ENCODE measurements at places on chromosomes 1 and 21.

DNA sequence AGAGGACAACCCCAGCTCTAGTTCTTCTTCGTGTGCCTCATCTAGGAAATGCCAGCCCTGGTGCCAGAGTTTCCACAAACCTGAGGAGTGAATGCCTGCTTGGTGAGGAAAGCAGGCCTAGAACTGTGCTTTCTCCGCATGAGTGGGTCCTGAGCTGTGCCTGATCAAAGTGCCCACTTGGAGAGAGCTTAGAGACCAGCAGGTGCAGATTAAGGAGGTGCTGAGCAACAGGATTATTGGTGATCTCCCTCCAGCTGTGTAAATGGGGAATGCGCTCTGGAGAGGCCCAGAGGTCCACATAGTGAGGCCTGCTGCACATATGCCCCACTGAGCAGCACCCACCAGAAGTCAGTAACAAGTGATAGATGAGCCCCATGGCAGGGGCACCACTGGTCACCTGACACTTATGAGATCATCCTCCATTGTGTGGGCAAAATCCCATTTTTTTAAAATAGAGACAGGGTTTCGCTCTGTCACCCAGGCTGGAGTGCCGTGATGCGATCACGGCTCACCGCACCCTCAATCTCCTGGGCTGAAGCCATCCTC lies 127.2 kb upstream of the ZC3H12A start:
- no peak for DNase-seq

GRCh38 chr1:91682882-91683597 lies 182.4 kb downstream of the CDC7 start:
- no peak for DNase-seq

GRCh38 chr1:226287587-226287986 lies 21.4 kb downstream of the LIN9 start:
- DNase-seq, result no peak

- DNase-seq, result no peak
These were observed 106.7 kb upstream of the CDC42BPA start for GRCh38 chr1:227424953-227425352.

GRCh38 chr1:200207711-200208126 lies 180.2 kb downstream of the NR5A2 start:
- DNase-seq, result no peak

DNA sequence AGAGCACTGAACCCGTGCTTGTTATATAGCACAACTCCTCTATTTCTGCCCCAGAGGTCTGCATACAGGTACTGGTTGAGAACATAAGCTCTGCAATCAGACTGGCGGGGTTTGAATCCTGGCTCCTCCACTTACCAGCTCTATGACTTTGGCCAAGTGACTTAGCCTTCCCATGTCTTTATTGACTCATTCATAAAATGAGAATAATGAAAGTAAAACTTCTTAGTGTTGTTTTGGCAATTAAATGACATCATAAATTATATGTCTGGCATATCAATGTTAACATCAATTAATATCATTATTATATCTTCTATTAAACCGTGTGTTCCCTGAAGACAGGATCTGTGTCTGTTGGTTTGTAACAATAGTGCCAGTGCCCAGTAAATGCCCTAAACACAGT lies 4.3 kb downstream of the INKA2 start:
- no peak for DNase-seq

GRCh38 chr1:221437926-221438325 lies 304.0 kb downstream of the DUSP10 start:
- no peak for DNase-seq

DNA sequence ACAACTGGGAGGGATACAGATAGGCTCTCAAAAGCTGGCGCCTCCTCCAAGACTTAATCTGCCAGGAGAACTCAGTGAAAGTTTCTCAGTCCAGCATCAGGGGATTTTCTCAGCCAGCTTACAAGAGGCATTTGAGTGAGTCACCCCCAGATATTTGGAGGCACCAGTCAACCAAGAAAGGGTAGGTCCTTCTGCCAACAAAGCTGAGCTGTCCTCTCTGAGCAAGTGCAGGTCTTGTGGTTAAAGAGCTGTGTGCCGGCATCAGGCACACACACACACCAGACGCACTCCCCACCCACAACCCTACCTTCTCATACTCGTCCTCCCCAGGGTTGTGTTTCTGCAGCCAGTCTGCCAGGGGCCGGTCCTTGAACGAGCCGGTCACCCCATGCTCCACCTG lies 27.0 kb upstream of the PPP1R15B start:
- DNase-seq, result no peak

GRCh38 chr1:149936992-149937705 lies 470 bp upstream of the MTMR11 start:
- no peak for DNase-seq

DNA sequence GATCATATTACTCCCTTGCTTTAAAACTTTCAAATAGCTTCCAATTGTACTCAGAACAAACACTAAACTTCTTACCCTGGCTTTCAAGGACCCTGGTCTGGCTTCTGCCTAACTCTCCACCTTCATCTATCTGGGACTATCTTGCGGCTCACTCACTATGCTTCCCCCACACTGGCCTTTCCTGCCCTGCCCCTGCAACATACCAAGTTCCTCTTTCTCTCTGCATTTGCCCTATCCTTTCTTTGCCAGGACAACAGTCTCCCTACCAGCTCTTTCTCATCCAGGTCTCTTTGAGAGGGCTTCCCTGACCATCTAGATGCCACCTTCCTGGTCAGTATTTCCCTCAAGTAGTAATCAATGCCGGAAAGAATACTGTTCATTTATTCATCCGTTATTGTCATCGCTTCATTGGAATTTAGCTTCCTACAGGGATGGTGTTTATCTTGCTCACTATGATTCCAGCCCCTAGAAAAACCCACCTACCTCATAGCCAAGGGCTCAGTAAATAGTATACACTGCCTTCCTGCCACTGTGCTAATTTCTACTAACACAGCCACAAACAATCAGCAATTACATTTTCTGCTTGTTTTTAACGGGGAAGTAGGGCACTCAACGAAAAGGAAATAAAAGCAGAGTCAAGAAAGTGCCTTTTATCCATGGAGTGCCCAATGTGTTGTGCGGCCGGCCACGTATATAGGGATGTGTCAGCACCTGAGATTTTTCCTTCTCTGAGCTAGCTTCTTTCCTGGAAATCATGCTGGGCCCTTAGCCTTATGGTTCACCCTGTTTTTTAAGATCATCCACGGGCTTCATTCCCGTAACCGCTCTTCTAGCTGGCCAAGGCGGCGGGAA lies 521 bp upstream of the CDC7 start:
- no peak for DNase-seq

DNA sequence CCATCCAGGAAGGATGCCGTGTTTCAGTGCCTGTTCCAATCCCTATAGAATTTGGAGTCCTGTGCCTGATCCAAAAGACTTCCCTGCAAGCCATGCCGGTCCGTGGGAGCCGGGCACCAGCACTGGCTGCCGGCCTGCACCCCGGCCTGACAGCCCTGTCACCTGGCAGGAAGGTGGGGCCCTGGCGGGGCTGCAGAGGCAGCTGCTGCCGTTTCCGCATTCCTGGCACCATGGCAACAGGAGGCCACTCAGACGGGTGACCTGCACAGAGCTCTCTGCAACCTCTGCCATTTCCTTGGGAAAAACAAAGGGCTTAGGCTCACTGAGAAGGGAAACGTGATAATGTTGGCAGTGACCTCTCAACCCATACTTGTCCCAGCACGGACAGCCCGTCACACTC lies 63.2 kb upstream of the TMEM51 start:
- DNase-seq, result no peak

GRCh38 chr1:145916745-145917144 lies 1.8 kb downstream of the PEX11B start:
- DNase-seq, result no peak

- DNase-seq, result no peak
These were observed 1.8 kb upstream of the NFIA start for GRCh38 chr1:61080413-61081143.

- no peak for DNase-seq
These were observed 305.4 kb downstream of the DISC1 start for GRCh38 chr1:231931846-231932454.

GRCh38 chr1:14759042-14759818 lies 160.7 kb downstream of the KAZN start:
- no peak for DNase-seq

DNA sequence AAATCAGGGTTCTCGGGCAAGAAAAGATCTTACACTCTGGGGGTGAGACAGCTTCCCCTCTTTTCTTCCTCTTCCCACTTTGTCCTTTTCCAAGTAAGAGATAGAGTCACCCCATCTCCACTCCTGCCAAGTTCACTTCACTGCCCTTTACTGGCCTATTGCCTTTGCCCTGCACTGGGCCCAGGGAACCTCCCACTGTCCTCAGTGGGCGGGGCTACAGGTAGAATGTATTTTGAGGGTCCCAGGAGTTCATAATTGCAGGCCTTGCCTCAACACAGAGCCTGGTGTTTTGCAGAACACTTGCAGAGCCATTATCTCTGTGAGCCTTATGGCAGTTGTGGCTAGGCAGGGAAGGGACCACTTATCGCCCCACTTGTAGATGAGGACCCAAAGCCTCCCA lies 3.3 kb downstream of the AMPD2 start:
- no peak for DNase-seq

DNA sequence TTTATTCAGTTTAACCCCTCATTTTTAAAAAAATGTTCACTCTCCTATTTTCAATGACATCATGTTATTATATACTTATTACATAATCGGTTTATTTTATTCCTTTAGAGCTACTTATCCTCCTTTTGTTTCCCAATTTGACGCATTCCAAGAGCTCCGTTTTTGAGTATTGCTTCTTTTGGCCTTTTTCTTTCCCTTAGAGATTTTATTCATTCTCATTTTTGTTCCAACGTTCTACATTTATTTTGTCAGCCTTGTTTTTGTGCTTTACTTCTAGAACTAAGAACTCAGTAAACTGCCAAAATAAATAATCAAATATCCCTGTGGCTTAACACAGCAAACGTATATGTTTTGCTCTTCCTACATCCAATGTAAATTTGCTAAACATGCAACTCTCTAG lies 769.1 kb downstream of the NCAM2 start:
- DNase-seq, result no peak

GRCh38 chr21:44907966-44908895 lies 12.5 kb downstream of the ITGB2 start:
- DNase-seq, result no peak

DNA sequence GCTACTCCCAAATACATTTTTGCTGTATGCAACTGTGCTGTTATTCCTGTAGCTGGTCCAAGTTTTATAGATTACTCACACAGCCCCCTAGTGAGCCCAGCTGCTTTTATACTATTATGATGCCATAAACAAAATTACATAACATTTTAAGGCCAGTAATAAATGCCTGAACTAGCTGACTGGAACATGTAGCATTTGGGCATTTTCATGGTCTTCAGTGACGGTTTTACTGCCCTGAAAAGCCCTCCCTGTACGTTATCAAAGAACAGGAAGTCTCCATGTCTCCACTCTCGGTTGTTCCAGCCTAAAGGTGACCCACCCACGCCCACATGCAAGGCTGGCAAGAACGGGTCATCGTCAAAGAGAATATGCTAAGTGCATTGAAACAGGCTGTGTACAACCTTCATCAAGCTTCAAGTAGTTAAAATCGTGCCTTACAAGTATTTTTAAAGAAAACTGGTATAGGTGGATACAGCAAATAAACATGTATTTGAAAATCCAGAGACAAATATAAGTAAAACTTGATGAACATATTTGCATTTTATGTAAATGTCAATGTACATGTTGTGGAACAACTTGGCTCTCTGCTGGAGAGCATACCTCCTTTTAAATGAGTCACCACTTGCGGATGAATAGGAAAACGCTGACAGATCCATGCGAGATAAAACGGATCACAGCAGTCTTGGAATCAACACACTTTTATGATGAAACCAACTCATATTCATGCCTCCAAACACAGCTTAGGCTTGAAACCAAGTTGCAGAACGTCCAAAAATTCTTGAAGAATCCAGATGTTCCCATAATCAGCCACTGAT lies 520.5 kb downstream of the SMYD3 start:
- no peak for DNase-seq

DNA sequence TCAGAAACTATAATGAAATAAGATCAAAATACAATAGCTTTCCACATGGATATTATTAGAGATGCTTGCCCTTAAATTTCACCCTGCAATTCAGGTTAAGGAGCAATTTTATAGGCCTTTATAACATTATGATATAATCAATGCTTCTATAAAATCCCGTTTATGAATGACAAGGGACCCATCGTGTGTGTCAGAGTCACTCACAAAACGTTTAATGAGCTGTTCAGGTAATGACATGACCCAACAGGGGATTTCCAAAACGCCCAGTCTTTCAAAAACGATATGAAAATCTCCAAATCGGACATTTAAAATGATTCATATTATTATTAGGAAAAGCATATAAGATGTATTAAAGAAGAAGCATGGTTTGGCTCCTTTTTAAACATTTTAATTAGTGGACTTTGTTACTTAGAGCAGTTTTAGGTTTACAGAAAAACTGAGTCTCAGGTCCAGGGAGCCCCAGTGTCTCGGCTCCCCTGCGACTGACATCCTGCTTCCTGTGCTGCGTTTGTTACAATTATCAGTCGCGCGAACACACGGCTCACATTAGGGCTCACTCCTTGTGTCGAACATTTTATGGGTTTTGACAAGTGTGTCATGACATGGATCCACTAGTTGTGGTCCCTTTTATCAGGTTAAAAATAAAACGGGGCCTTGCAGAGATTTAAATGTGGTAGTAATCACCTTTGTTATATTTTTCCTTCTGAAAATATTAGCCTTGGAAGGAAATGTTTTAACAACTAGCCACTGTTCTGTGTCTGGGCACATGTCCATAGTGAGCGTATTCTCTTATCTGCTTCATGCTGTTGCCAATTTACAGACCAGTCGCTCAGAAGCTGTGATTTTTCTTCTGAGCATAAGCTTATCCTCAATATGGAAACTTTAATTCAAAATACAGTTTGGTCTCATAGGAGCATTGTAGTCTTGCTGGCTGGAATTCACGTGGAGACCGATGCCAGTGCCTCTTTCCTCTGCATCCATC lies 52.0 kb upstream of the POFUT2 start:
- no peak for DNase-seq

DNA sequence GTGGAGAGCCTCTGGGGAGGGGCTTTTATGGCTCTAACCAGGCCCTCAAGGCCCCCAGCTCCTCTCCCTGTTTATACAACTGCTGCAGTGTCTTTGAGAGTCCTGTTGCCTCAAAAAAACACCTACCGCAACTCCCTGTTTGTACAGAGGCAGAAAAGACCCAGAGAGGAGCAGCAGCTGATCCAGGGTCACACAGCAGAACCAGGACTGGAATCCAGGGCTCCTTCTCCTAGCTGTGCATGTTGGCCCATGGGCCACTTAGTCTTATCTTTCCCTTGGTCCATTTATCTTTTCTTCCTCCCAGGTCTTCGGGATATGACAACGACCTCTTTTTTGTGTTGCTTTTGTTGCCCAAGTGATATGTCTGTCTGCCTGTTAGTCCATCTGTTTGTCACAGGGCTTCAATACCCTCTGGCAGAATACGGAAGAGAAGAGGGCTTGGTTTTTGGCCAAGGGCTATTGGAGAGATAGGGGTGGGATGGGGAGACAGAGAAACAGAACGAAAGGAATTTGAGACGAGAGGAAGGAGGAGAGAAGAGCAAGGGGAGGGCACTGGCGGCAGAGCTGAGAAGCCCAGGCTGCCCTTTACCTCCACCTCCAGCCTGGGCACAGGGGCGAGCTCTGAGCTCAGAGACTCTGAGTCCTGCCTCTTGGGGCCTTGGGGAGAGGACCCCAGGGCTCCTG lies 33.5 kb upstream of the WASF2 start:
- no peak for DNase-seq

- no peak for DNase-seq
These were observed 14.7 kb upstream of the KAZN start for GRCh38 chr1:14583788-14584187.

All from cortex of kidney (tissue), 1 donor.